Astrocyte of the spinal cord (primary cell): ENCODE measurements at places on chromosomes 11 and 22.
A peak's percentile ranks its signal among the peaks of the same experiment; 100 is the strongest.

GRCh38 chr11:69364921-69365320 lies 71.0 kb downstream of the MYEOV start:
- DNase-seq, result peak; percentile 35

- no peak for DNase-seq
Measured at GRCh38 chr11:58193391-58193790, 4.5 kb downstream of the OR9Q2 start.

- peak; percentile 29 for DNase-seq
Measured at GRCh38 chr11:47571895-47572294, 6.5 kb downstream of the PTPMT1 start.

DNA sequence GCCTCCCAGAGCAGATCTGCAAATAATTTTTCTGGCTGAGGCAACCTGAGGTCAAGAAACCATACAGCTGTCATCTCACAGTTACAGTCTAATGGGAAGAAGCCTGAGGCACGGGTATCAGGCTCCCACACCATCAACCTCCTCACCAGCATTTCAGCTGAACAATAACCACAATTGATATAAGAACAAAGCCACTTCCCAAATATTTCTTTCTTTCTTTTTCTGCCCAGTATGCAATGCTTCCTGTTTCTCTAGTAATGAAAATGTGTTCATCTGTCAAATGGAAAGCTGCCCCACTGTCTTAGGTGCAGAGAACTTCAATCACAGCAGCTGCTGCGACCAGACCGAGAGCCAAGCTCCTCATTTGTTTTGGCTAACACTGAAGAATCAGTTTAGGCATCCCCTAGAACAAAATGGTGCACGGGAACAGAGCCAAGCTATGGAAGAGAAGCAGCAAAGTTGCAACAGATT lies 108.4 kb downstream of the BLID start:
- peak; percentile 54 for DNase-seq

DNA sequence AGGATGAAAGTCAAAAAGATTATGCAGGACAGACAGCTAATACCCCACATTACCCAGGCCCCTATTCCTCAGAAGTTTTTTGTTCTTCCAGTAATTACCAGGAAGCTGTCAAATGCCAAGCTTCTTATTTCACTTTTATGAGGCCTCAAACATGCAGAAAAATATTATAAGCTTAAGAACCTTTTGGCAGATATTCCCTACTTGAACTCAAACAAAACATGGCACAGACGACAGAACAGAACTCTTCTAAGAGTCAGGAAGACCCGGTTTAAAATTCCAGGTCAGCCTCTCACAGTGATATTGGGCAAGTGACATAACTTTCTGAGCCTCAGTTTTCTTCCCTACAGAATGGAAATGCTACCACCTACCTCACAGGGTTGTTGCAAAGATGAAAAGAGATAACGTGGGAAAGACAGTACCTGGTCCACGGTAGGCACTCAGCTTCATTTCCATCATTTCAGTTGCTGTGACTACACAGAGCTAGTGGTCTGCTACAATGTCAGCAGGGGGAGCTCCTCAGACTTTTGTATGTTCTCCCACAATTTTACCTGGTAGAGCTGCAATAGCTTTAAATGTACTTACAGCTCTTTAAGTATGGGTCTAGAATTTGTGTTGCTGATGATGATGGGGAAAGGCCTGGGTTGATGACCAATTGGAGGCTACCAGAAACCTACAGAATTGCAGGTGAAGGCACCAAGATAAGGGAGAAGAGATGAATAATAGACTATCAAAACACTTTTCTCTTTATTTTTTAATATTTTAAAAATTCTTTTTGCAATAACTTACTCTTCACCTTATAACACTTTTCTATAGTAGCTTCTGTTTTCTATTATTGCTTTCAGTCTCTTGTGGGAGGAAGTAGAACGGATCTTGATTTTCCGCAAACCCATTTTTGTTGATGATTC lies 98.3 kb upstream of the CHRM4 start:
- peak; percentile 56 for DNase-seq

- DNase-seq, result no peak
Measured at GRCh38 chr11:116459185-116460045, 313.4 kb downstream of the BUD13 start.

- DNase-seq, result no peak
Measured at GRCh38 chr11:83118814-83119213, 38.1 kb upstream of the PCF11 start.

- no peak for DNase-seq
Measured at GRCh38 chr11:133797554-133797953, 47.8 kb downstream of the SPATA19 start.

GRCh38 chr11:72745511-72745910 lies 6.7 kb downstream of the ARAP1 start:
- DNase-seq, result no peak

DNA sequence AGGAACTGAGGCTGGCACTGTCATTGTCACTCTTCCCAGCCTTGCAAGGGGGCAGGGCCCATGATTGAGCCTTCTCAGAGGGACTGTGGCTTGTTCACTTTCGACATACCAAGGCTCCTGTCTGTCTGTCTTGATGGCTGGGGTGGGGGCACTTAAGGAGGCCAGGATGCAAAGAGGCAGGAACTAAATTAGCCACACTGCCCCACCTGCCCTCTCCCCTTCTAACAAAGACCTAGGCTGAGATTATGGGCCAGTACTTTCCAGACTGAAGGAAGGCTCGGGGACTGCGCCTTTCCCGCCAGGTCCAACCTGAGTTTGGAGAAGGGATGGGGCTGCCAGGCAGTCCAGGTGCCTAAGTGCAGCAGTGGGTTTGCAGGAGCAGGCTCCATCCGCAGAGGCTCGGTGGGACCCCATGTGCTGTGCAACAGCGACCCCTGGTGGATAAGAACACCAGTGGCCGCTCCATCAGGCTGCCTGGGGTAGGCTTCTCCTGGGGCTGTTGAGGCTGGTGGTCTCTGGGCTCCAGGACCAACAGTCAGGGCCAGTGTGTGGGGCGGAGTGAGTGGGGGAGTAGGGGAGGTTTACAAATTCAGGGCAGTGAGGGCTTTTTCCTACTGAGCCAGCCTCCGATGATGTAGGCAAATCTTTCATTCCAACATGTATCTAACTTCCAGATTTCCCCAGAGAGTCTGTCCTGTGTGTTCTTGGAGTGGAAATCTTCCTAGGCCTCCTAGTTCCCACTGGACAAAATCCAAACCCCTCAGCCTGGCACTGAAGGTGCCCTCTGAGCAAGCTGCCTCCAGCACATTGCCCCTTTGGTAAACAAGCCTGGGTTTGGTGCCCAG lies 93.9 kb downstream of the INSC start:
- DNase-seq, result peak; percentile 68

DNA sequence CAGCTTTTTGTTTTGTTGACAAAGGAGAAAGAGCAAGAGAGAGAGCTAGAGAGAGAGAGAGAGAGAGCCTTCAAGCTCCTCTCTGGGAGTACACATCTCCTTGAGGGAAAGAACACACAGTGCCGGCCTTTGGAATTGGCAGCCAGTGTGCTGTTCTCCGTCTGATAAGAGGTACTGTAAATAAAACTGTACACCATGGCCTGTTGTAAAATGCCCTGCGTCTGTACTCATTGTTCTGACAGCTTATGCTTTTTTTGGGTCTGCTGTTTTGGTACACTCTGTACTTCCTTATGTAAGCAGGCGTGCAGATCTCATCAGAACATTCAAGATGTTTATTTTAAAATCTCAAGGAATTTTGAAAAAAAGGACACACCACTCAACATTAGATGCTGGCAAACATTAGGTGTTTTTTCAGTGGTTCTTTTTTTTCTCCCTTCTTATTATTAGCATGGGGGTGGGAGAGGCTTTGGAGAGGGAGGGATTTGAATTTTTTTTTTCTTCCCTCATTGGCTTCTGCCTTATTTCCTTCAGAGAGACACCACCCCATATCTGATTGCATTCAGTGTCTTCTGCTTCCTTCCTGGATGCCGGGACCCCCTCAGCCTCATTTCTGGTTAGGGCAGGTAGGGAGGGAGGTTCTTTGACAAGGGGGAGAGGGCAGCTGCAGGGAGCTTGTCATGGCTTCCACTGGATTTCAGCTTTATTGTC lies 116.8 kb upstream of the NNMT start:
- peak; percentile 95 for DNase-seq

GRCh38 chr11:65560555-65561418 lies 2.6 kb upstream of the LTBP3 start:
- peak; percentile 90 for DNase-seq

GRCh38 chr11:64364911-64365310 lies 5.9 kb downstream of the RPS6KA4 start:
- DNase-seq, result no peak

DNA sequence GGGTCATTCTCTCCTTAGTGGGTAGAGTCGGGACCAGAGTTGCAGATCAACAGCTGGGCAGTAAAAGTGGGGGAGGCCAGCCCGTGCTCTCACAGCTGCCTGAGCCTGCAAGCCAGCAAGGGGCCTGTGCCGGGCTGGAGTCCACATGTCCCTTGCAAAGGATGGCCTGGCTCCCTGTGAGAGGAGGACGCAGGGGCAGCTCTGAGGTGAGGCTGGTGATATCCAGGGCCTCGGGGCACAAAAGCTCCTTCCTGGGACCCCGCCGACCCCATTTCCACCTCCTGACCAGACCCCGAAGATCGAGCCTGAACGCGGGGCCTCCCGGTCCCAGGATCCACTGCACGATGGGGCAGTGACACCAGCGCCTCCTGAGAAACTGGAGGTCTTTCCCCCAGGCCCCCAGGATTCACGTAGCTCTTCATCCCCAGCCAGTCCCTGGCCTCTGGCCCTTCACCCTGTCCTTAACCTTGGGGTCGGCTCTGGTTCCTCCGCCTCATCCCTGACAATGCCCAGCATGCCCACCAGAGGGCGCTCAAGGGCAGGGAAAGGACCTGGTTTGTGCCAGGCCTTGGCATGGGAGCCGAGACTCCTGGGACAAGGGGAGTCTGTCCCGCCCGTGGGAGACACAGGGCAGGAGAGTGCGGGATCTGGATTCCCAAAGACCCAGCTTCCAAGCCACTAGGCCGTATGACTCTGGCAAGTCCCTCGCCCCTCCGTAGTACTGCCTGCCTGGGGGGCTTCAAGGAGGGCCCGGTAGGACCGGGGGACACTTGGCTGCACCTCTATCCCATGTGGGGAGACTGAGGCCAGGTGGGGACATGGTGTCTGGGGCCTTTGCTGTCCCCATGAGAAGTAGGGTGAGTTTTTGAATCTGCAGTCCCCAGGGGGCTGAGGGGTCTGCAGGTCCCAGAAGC lies 17.8 kb upstream of the WNT7B start:
- DNase-seq, result peak; percentile 49

DNA sequence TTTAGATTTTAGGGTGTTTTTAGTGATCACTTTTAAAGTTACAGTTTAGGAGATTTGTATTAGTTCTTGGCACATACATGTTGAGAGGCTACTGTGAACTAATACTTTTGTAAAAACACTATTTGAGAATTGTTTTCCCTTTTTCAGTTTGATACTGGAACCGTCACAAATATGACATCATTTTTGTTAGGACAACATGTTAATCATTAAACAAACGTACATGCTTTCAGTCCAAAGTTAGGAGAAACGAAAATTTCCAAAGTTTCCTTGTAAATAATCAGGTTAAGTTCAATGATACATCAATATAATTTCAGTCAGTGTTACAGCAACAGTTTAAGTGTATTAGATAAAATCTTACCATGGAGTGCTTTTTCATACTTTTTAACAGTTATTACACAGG lies 53.1 kb downstream of the SPECC1L start:
- DNase-seq, result no peak

GRCh38 chr11:69483691-69484426 lies 2.4 kb downstream of the LINC01488 start:
- DNase-seq, result no peak

DNA sequence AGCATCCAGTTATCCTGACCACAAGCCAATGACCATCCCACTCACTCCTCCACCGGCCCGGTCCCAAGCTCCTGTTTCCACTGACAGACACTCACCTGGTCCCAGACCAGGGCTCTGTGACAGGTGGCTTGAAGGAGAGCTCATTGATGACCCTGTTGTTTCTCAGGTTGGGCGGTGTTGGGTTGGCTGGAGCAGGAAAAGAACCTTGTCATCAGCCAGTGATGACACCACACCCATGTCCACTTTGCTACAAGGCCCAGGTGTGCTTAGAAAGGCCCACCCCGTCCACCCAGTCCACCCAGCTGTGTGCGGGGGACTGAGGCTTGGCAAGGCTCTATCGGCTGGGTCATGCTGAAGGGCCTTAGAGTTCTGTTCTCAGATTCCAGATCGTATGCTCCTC lies 42.9 kb downstream of the GAB4 start:
- no peak for DNase-seq

DNA sequence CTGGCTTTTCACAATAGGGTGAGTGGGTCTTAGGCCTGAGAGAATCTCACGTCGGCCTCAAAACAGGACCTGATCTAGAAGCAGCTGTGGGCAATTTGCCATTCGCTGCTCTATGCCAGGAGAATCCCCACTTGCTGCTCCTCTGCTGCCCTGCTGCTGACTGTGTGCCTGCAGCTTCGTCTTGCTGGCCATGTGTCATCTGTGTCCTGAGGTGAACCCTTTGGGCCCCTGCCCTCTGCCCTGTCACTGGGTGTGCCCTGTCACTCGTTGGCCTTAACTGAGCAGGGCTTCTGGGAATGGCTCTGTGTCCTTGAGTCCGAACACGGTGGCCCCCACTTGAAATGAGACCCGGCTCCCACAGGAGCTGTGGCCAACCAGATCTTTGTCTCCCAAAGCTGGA lies 6.2 kb downstream of the NAA40 start:
- no peak for DNase-seq

- DNase-seq, result no peak
Measured at GRCh38 chr11:46664612-46665011, 35.8 kb downstream of the ARHGAP1 start.

GRCh38 chr11:99952816-99953215 lies 734.3 kb upstream of the ARHGAP42 start:
- peak; percentile 55 for DNase-seq

DNA sequence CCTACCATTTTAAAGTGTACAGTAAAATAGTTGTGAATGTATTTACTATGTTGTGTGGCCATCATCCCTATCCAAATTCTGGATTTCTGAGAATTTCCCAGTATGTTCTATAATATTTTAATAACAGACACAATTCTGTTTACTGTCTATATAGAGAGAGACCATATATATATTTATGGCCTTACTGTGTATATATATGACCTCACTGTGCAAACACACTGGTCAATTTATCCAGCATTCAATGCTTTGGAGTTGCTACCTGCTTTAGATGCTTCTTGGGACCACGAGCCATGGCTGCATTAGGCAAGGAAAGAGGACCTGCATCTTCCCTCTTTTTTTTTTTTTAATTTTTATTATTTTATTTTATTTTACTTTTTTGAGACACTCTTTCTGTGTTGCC lies 40.2 kb downstream of the SWAP70 start:
- no peak for DNase-seq

DNA sequence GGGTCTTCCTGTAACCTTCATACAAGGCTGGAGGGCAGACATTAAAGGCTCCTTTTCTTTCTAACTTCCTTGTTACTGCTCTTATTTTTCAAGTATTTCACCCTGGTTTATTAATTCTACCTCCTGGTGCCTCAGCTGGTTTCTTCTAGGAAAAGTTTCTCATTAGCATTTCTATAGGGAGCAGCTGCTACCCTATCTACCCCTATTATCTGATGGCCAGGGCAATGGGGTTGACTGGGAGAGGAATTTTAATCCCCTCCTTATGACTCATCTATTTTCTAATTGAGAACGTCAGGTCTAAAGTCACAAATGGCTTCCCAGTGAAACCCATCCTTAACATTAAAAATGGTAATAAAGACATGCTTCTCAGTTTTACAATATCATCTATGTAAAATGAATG lies 5.0 kb downstream of the MAP6 start:
- DNase-seq, result no peak

GRCh38 chr11:21475276-21475675 lies 717.6 kb upstream of the ANO5 start:
- no peak for DNase-seq
